ENCODE measurements at places on chromosomes 2 and 18. TPM values are rescaled to one million over a fixed set of nuclear protein-coding genes. Genes with fewer than 3 reads are reported as not detected.

DNA sequence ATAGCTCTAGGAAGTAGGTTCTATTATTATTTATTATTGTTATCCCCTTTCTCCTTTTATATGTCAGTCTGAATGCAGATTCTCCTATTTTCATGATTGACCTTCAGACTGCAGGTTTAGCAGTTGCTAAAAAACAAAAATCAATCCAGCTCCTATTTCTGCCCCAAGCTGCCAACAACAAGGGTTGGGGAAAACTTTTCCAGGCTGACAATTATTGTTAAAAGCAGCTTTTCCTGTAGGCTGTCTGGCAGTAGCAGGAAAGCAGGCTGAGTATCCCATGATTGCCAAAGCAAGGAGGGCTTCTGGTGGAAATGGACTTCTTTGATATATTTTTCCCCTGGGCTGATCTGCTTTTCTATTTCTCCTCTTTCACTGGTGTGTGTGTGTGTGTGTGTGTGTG, 78.0 kb upstream of the CTLA4 start:
- DNase-seq = no peak

DNA sequence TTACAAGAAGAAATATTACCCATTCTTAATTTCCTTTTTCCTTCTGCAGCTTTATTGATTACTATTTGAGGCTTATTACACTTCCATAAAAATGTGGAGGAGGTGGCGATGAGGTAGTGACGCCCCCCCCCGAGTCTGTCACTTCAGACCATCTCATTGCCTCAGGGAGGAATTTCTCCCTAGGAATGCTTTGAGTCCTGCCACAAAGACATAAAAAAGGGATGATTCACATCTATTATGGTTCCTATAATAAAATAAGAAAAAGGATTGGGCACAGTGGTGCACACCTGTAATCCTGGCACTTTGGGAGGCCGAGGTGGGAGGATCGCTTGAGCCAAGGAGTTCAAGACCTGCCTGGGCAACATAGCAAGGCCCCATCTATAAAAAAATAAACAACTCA, 93.7 kb downstream of the AOX1 start:
- DNase-seq = no peak

DNA sequence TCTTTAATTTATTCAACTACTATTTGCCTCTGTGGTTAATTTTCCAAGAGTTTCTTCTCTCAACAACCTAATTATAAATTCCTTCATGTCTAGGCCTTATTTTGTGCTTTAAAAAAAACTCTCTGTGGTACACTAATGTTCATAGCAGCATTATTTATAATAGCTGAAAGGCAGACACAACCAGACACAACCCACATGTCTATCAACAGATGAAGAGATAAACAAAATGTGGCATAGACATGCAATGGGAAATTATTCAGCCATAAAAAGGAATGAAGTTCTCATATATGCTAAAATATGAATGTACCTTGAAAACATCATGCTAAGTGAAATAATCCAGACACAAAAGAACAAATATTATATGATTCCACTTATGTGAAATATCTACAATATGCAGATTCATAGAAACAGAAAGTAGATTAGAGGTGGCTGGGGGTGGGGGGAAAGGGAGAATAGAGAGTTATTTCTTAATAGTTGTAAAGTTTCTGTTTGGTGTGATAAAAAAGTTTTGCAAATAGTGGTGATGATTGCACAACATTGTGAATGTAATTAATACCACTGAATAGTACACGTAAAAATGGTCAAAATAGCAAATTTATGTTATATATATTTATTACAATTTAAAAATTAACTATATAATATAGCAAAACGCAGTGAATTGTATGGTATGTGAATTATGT, 28.1 kb upstream of the RASGRP3 start:
- DNase-seq = no peak

ERICH2 gene
- not detected for polyA plus RNA-seq

GRCh38 chr18:79529991-79530390, 134.3 kb downstream of the NFATC1 start:
- DNase-seq = no peak

LBH gene
- polyA plus RNA-seq = 12.2 TPM

DNA sequence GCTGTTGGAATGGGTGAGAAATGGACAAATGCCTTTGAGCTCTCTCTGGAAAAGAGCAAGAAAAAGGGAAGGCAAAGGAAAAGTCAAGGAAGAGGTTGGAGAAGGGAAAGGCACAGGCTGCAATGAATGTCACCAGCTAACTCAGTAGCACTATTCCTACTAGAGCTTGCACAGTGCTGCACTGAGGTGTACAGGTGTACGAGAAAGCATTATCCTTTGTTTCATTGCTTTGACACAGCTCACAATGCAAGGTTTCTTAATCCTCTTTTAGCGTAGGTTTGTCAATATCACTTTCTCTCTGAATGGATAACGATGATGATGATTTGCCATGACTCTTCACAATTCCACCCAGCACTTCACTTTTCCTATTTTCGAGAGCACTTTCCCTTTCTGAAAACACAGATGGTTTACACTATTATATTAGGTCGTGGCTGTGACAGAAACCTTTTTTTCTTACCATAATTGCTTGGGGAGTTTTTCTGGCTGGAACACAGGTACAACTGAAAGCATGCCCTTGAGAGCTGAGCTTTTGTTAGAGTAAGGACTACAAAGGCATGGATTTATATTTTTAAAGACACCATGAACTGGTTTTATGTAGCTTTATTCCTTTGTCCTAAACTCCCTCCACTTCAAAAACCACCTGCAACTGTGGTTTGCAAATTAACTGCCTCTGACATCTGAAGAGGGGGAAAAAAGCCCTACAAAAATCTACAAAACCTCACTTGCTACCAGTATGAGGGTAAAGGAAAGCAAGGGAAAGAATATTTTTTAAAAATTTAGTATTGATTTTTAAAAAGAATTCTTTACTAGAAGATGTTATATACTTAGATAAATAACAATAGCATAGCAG, 265.5 kb downstream of the TGIF1 start:
- DNase-seq = no peak

SATB2 gene
- 1.5 TPM for polyA plus RNA-seq

OTOS gene
- not detected for polyA plus RNA-seq

LYG1 gene
- 1.9 TPM for polyA plus RNA-seq

- DNase-seq = no peak
Measured at GRCh38 chr2:178199334-178199733, 5.0 kb downstream of the OSBPL6 start.

PRKAG3 gene
- not detected for polyA plus RNA-seq

PLEKHH2 gene
- 1.4 TPM for polyA plus RNA-seq

FOXI3 gene
- polyA plus RNA-seq = not detected

GRCh38 chr2:45823723-45824206, 172.3 kb downstream of the PRKCE start:
- no peak for DNase-seq

DNA sequence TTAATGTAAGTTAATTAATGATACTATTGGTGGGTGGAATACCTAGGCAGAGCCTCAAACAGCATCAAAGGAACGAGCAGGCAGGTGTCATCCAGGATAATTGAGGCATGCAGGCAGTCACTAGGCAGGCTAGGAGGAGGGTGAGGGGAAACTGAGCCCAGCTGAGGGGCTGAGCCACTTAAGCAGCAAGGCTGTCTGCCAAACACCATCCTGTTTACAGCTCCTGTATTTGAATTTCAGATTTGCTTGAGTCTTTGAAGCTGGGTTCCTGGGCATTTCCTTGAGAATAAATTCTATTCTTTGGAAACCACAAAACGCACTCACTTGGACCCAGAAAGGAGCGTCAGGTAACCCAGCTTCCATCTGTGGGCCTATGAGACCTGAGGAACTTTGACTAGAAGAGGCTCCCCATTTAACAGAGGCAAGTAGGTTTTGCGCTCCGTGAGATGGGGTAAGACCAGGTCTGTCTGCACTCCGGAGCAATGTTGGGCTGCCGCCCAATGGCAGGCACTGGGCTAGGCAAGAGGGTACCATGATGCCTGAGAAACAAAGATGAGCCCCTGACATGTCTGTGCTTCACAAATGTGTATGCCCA, 2.0 kb downstream of the EDAR start:
- no peak for DNase-seq

DNA sequence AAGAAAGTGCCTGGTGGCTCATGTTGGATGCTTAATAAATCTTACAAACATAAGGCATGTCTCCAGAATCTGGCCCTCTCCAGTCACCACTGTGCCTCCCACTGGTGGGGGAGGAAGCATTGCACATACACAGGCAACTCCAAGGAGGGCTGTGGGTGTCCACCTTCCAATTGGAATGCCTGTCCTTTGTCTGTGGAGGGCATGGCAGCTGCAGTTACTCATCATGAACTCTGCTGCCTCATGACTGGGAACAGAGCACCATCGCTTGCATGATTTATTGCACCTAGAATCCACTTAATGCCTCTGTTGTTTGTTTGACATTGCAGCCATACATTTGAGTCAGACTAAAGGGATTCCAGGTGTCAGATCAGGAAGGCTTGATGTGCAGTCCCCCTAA, 278.9 kb downstream of the PRKCE start:
- DNase-seq = peak; percentile 13

CIB4 gene
- 0.15 TPM for polyA plus RNA-seq
